ENCODE measurements at places on chromosomes 6 and 20.

- no peak for DNase-seq
These were observed 243.8 kb upstream of the PMEPA1 start for GRCh38 chr20:57953638-57954037.

GRCh38 chr20:44030394-44030793, 115.7 kb downstream of the TOX2 start:
- no peak for DNase-seq

DNA sequence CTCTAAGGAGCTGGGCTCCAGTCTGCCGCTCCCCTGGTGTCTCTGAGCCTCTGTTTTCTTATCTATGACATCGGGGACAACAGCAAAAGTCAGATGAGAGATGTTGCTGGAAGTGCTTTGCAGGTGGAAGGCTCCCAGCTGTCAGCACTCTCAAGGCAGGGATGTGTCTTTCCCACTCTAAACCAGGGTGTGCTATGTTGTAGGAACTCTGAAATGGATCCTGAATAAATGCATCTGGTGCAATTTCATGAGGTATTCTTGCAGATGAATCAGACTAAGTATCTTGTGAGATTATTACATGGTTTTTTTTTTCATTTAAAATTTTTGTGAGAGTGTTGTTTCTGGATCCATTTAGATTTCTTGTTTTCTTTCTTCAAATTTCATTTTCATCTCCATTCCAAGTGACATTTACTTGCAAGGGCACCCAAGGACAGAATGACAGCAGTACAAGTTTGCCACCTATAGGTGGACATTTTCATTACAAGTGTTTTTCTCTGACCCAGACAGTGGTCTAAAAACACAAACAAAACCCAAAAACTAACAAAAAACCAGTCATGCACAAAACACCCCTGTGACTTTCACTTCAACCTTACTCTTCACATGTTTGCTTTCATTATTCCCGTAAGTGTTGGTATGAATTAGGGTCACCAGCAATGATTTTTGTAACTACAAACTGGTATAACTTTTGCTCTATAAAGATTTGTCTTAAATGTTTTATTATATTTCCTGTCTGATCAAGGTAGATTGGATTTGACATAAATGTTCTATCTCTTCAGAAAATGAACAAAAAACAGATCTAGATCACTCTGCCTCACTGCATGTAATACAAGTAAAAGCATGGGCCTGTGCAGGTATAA, 14.7 kb upstream of the SIM1 start:
- DNase-seq = no peak

- DNase-seq = no peak
These were observed 220.0 kb downstream of the GRIK2 start for GRCh38 chr6:101613556-101613955.

DNA sequence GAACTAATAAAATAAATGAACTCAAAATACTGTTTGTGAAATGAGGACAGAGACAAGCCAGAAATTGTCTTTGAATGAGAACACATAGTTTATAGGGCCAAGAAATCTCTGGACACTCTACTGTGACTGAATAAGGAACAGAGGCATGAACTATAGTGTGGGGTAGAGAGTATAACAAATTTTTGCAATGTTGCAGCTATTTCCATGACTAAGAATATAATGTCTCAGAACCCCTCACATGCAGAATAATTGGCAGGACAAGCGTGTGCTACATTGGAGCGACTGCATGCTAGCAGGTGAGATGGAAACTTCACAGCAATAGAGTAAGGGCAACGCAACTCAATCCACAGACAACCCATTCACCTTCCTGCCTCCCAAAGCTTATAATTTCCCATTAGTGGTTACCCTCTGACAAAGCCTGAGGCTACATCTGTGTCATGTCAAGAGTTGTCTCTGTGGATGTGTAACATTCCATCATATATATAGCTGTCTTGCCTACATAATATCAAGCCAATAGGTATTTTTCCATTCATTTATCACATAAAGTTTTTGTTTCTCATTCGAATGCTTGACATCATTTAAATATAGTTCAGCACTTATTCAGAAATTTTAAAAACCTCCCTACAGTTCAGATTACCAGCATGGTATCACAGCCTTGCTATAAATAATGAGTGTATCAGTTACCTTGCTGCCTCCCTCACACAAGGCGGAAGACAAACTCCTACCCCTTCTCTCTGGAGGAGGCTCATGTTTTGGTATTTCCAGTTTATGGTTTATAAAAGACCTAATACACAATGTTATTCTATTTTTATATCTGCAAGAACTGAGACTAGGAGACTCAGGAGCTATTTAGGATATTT, 47.9 kb upstream of the ECHDC1 start:
- DNase-seq = no peak

GRCh38 chr6:45850378-45851033, 165.2 kb downstream of the CLIC5 start:
- DNase-seq = no peak

GRCh38 chr6:49787176-49787575, at the start of gene PGK2:
PGK2 (minus strand) TSS chr6:49787285; CDS start chr6:49787187, 98 bp downstream.
- DNase-seq = no peak

GRCh38 chr6:41367700-41368099, 32.3 kb downstream of the NCR2 start:
- DNase-seq = peak; percentile 77

- no peak for DNase-seq
These were observed 44.7 kb upstream of the LRRC1 start for GRCh38 chr6:53750052-53750650.

DNA sequence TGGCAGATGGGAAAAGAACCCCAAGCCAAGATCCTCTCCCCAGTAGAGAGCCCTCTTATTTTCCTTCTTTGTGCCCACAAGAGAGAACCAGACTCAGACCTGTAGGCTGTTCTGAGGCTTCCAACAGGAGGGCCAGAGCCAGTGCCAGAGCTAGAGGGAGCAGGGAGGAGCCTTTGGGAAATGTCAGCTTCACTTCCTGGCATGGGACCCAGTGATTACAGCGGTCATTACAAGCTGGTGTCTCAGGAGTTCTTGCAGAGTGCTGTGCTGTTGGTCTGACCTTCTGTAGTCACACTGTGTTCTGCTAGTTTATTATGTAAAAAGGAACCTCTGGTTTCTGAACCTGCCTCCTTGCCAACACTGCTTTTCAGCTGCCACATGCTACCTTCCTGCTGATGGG, 38.9 kb downstream of the STK35 start:
- no peak for DNase-seq

GRCh38 chr20:49983848-49984408, 1.1 kb downstream of the SNAI1 start:
- no peak for DNase-seq

DNA sequence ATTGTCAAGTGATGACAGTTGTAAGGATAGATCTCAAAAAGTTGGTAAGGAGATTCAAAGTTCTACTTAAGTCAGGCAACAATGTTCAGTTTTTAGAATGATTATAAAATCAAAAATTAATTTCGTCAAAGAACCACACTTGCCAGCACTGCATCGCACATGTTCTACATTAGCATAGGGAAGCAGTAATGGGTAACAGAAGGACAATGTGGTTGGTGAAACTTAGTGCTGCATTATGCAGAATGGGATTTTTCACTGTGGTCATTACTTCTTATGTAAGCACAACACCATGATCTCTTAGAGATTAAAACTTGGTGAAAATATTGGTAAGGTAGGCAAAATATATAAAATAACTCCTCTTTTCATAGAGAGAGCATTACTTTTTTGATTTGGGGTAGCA, 173.7 kb upstream of the THEMIS start:
- DNase-seq = no peak

GRCh38 chr20:25090492-25091429, 8.8 kb upstream of the VSX1 start:
- no peak for DNase-seq

DNA sequence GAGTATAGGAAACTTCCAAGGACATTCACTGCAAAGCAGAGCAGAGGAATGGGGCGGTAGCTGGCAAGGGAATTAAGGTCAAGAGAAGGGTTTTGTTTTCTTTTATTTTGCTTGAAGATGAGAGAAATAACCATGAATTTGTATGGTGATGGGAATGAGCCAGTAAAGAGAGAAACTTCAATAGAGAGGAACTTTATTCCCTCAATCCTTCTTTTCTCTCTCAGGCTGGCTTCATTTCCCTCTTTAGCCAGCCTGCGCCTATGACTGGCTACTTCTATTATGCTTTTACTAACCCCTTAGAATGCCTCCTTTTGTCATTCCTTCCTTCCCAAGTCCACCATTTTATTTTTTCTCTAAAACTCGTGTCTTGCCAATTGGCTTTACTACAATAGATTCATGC, 101.4 kb upstream of the CEP85L start:
- no peak for DNase-seq

DNA sequence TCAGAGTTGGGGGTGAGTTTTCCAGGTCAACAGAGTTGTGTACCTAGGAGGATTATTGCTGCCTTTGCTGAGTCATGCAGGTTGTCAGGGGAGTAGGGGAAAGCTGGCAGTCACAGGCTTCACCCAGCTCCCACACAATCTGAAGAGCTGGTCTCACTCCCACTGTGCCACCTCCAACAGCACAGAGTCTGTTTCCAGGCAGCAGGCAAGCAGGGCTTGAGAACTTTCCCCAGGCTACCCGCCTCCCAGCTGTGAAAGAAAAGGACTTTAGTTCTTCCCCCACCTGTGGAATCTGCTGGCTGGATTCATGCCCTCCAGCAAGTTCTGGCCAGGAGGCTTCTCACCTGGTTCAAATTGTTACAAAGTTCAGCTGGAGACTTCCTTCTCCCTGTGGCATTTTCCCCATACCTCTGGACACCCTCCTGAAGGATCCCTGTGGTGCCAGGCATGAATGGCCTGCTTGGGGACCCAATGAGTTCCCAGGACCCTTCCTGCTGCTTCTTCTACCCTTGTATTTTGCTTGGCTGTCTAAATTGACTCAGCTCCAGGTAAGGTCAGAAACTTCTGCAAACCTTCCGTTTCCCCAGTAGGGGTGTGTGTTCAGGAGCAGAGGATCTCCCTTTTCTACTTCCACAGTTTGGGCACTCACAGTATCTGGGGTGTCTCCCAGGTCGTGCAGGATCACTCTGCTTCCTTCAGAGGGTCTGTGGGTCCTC, 378.1 kb upstream of the MAN1A1 start:
- DNase-seq = no peak

- DNase-seq = no peak
These were observed 2.9 kb downstream of the RIPOR2 start for GRCh38 chr6:24932832-24933231.

DNA sequence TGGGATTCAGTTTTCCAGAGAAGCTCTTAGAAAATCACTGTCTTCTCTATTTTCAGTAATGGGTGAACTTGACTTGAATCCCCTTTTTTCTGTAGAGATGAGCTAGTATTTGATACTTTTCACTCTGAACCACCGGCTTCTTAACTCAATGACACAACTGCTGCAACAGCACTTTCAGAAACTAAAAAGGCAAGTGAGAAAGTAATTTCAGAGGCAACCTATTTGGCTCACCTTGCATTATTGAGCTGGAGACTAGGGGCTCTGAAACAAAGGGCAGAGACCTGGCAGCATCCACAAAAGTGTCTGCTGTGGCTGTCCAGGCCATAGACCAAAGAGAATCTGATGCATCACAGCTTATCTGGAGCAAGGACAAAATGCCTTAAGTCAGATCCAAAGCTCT, 289.8 kb upstream of the IRAK1BP1 start:
- DNase-seq = no peak

DNA sequence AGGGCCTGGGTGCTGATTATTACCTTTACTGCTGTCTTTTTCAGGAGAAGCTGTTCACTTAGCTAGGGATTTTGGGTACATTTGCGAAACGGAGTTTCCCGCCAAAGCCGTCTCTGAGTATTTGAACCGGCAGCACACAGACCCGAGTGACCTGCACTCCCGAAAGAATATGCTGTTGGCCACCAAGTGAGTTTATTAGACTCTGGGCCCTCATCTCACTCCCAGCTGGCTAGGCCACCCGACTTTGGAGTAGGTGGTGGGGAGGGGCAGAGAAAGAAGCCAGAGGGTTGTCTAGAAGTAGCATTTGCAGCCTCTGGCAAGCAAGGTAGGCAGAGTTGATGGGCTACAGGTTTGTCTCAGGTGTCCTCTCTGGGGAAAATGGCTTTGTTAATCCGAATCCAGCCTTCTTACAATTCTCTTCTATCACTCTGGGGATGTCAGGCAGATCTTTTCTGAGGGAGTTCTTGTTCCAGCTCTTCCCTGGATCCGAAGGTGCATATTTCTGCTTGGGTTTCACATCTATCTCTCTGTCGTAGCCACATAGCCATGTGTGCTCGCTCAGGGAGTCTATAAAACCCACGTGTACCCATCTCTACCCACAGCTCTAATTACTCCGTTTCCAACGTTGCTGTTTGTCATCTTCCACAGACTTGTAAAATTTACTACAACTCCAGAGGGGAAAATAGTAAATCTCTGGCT, 21.6 kb downstream of the TFAP2B start:
- DNase-seq = no peak

- no peak for DNase-seq
These were observed 3.9 kb upstream of the FAM83C start for GRCh38 chr20:35296101-35296554.

- no peak for DNase-seq
These were observed 121.0 kb downstream of the BCAS1 start for GRCh38 chr20:53949319-53949839.

DNA sequence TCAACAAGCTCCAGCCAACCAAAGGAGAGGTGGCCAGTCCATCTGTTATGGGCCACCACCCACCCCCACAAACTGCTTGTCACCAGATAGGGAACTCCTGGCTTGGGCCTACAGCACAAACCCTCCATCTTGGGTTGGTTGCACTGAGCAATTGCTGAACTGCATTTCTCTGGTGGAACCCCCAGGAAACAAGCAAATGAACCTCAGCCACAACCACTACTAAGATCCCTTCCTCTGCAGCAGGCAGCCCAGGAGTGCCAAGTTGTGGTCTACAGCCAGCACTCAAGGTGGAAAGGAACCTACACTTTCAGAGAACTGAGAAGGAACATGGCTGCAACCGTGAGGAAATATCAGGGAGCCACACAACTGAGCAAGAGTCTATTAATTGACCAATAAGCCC, 171.6 kb downstream of the TMEM200A start:
- DNase-seq = no peak

DNA sequence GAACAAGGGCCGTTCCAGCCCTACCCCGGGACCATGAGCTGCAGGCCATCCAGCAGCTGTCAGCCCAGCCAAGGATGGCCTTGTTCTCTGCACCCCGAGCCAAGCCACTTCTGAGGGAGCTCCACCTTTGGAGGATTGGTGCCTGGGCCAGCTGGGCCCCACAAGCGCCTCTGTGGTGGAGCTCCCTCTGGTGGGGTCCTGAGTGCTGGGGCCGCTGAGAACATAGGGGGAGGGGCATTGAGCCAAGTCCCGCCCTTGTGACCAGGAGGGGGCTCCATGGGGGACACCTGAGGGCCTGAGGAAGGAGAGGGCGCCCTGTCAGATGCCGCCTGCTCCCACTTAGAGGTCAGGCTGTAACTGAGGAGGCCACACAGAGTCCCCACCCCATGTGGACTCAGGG, 43.2 kb downstream of the YTHDF1 start:
- DNase-seq = peak; percentile 45

- no peak for DNase-seq
These were observed 46.9 kb downstream of the PRDM1 start for GRCh38 chr6:106133040-106133439.

GRCh38 chr20:428658-429200, 20.6 kb downstream of the RBCK1 start:
- no peak for DNase-seq

- no peak for DNase-seq
These were observed 111.3 kb downstream of the TMEM170B start for GRCh38 chr6:11648889-11649288.
